A549 treated with ZK216348 at 1 μM for 4 hours (cell line): ENCODE measurements at places on chromosomes 12 and 14. TPM values are rescaled to one million over a fixed set of nuclear protein-coding genes. Genes with fewer than 3 reads are reported as not detected.

APOF gene
- not detected in 5 replicates for total RNA-seq

RASAL1 gene
- 0.17 to 0.51 TPM (median 0.22 TPM) in 5 replicates for total RNA-seq

GZMB gene
- total RNA-seq, result not detected in 5 replicates

ABHD12B gene
- total RNA-seq, result not detected in 5 replicates

TAS2R20 gene
- total RNA-seq, result 0.13 to 0.30 TPM (median 0.18 TPM) in 4 of 5 replicates, not detected in the other

DNAJC22 gene
- 15.2 to 21.5 TPM (median 21.0 TPM) in 5 replicates for total RNA-seq

RARG gene
- total RNA-seq, result 19.7 to 30.7 TPM (median 29.4 TPM) in 5 replicates

RBP5 gene
- not detected in 5 replicates for total RNA-seq

CELA1 gene
- total RNA-seq, result not detected in 5 replicates

SYNDIG1L gene
- total RNA-seq, result not detected in 5 replicates

KIF5A gene
- total RNA-seq, result 0.18 to 0.26 TPM (median 0.21 TPM) in 5 replicates

KRT83 gene
- 2.9 to 6.1 TPM (median 5.1 TPM) in 5 replicates for total RNA-seq

TOMM20L gene
- not detected in 5 replicates for total RNA-seq

KLRK1 gene
- total RNA-seq, result not detected in 5 replicates

GLT1D1 gene
- total RNA-seq, result not detected in 5 replicates

PRR13 gene
- total RNA-seq, result 282 to 366 TPM (median 357 TPM) in 5 replicates

RPGRIP1 gene
- 0.16 to 0.74 TPM (median 0.37 TPM) in 4 of 5 replicates, not detected in the other for total RNA-seq

HSPB8 gene
- 13.4 to 18.4 TPM (median 14.9 TPM) in 5 replicates for total RNA-seq

PGF gene
- 2.5 to 4.7 TPM (median 4.1 TPM) in 5 replicates for total RNA-seq

FGF23 gene
- total RNA-seq, result not detected in 5 replicates

FBXL14 gene
- 5.8 to 13.3 TPM (median 12.8 TPM) in 5 replicates for total RNA-seq

TEX22 gene
- total RNA-seq, result 0.09 to 0.41 TPM (median 0.28 TPM) in 4 of 5 replicates, not detected in the other

SMARCC2 gene
- 27.7 to 41.8 TPM (median 41.3 TPM) in 5 replicates for total RNA-seq

TRIM9 gene
- 8.7 to 14.2 TPM (median 11.2 TPM) in 5 replicates for total RNA-seq

PAPLN gene
- total RNA-seq, result 4.3 to 7.5 TPM (median 6.7 TPM) in 5 replicates

CCDC197 gene
- not detected in 5 replicates for total RNA-seq

COQ5 gene
- 24.4 to 30.2 TPM (median 25.9 TPM) in 5 replicates for total RNA-seq

SAMD15 gene
- 1.9 to 3.1 TPM (median 1.9 TPM) in 5 replicates for total RNA-seq

OR11H12 gene
- total RNA-seq, result not detected in 5 replicates

MSRB3 gene
- 14.5 to 30.0 TPM (median 24.0 TPM) in 5 replicates for total RNA-seq

BMP4 gene
- total RNA-seq, result 1.2 to 2.9 TPM (median 2.7 TPM) in 5 replicates

PSMC1 gene
- 216 to 419 TPM (median 238 TPM) in 5 replicates for total RNA-seq

LRP1-AS gene
- not detected in 5 replicates for total RNA-seq

SIX1 gene
- 4.8 to 7.9 TPM (median 7.8 TPM) in 5 replicates for total RNA-seq

VEZT gene
- total RNA-seq, result 52.1 to 88.7 TPM (median 62.0 TPM) in 5 replicates

BEGAIN gene
- 4.0 to 10.0 TPM (median 7.2 TPM) in 5 replicates for total RNA-seq

CAPZA3 gene
- not detected in 5 replicates for total RNA-seq

STRAP gene
- total RNA-seq, result 165 to 212 TPM (median 188 TPM) in 5 replicates

STAC3 gene
- 0.17 to 0.68 TPM (median 0.36 TPM) in 5 replicates for total RNA-seq

SLC10A1 gene
- not detected in 5 replicates for total RNA-seq

TMCC3 gene
- 0.83 to 1.6 TPM (median 1.4 TPM) in 5 replicates for total RNA-seq

CCDC38 gene
- total RNA-seq, result 0.09 to 0.13 TPM in 2 of 5 replicates, not detected in the others

ALDH2 gene
- total RNA-seq, result 62.6 to 97.6 TPM (median 86.6 TPM) in 5 replicates

PLEKHH1 gene
- 3.3 to 5.4 TPM (median 3.7 TPM) in 5 replicates for total RNA-seq

ADAM21 gene
- total RNA-seq, result not detected in 5 replicates

GALNT8 gene
- total RNA-seq, result not detected in 5 replicates

C3AR1 gene
- total RNA-seq, result not detected in 5 replicates

SLC39A9 gene
- total RNA-seq, result 34.5 to 46.9 TPM (median 38.2 TPM) in 5 replicates

NPAS3 gene
- total RNA-seq, result not detected in 5 replicates

OTX2 gene
- total RNA-seq, result not detected in 5 replicates

PRR4 gene
- total RNA-seq, result 1.2 to 2.5 TPM (median 1.9 TPM) in 5 replicates

CD27 gene
- total RNA-seq, result not detected in 5 replicates

NXPH4 gene
- 2.7 to 6.3 TPM (median 5.1 TPM) in 5 replicates for total RNA-seq

IFNG-AS1 gene
- not detected in 5 replicates for total RNA-seq

ATL1 gene
- total RNA-seq, result 4.6 to 5.9 TPM (median 5.5 TPM) in 5 replicates

RTN1 gene
- not detected in 5 replicates for total RNA-seq

FIGNL2 gene
- 0.14 to 0.36 TPM (median 0.34 TPM) in 5 replicates for total RNA-seq

TUNAR gene
- not detected in 5 replicates for total RNA-seq

CD163L1 gene
- 0.16 to 0.51 TPM (median 0.20 TPM) in 5 replicates for total RNA-seq
